Activated CD4-positive, alpha-beta T cell treated with anti-CD3 and anti-CD28 coated beads, Interleukin-2, amount 50 U/mL, for 24 hours (primary cell): ENCODE measurements at places on chromosomes 5 and 9.

DNA sequence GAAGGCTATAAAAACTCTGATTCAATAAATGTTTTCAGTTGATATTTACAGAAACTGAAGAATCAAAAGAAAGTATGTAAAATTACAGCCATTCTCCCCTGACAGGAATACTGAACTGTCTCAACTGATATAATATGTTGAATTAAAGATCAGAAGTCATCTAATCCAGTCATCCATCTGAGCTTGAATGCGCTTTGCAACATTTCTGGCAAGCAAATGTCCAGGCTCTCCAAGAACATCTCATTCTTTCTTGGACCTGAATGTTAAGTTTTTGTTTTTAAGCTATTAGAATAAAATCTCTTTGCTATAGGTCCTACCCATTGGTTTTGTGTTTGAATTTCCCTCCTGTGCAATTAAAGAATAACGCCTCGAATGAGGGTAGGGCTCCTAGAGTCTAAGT, 120.5 kb downstream of the MPDZ start:
- DNase-seq, result no peak

- no peak for DNase-seq
These were observed 9.7 kb upstream of the MEF2C start for GRCh38 chr5:88892669-88893068.

- DNase-seq, result no peak
These were observed 14.0 kb upstream of the TNIP1 start for GRCh38 chr5:151094852-151095245.

GRCh38 chr9:101618698-101619097, 23.9 kb upstream of the PPP3R2 start:
- no peak for DNase-seq

DNA sequence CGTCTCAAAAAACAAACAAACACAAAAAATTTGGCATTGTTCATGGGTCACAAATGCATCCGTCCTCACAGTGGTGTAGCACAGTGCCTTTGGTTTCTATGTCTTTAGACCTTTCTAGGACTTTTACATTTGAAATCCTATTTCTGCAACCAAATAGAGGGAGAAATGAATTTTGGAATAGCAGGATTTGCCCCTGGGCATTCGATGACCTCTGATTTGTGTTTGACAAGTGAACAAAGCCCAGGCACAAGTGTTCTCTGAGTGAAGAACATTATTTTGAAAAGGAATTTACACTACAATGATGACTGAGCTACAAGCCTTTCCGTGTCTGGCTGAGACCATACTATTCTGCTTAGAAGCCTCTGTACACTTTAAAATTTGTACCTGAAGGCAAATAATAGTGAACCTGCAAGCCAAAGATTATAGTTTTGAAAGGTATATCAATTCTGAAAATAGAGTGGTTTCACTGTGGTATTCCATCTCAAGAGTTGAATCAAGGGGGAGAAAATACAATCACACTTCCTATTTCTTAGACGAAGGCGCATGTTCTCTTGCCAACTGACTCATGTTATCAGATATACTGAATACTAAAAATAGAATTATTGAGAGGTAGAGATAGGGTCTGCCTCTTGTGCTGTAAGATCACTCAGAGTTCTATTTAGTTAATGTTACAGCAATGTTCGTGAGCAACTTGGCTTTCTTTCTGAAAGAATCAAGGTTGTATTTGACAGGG, 297.6 kb downstream of the KDM4C start:
- no peak for DNase-seq

DNA sequence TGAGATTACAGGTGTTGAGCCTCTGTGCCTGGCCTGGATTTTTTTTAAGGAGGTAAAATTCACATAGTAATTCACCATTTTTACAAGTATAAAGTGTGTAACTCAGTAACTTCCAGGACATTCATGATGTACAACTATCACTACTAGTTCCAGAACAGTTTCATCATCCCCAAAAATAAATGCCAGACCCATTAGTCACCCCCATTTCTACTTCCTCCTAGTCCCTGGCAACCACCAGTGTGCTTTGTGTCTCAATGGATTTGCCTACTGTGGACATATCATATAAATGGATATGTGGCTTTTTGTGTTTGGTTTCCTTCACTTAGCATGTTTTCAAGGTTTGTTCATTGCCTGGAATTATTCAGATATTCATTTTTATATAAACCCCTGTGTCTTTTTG, 72.5 kb upstream of the PANK3 start:
- DNase-seq, result no peak

DNA sequence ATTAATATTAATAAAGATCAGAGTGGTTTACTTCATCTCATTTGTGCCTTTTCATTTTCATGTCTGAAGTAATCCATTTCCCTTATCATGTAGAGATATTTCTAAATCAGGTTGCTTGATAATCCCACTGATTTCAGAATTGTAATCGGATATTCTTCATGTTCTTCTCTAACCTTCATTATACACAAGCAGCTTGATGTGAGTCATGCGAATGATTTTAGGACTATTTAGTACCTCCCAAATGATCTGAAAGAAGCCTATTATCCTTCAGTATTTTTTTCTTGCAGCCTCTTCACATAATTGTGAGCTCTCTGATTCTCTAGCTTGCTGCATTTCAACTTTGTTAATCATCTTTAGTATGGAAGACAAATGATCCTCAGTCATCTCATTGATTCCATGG, 182.0 kb downstream of the GIN1 start:
- no peak for DNase-seq

DNA sequence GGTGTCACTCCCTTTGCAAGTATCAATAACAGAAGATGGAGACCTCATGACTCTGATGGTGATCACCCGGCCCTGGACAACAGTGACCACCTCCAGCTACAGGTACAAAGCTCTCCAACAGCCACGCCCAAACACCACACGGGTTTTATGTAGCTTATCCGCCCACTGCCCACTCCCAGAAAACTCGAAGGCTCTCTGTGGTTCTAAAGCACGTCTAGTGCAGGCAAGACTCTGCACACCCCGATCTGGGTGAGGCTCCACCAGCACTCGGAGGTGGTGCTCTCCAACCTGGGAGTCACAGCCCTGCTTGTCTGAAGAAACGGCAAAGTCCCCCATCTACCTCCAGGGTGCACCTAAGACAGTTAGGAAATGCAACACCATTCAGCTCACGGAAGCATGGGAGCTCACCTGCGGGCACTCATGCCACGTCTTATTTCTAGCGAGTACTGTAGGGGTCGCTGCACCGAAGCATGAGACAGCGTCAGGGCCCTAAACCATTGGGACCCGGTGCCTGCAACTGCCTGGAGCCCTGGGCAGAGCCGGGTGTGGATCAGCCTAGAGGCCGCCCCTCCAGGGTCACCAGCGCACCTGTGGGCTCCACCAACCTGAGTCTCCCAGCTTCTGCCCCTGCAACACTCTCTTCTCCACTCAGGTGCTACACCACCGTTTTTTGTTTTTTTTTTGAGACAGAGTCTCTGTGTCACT, 58.1 kb upstream of the ZNF354A start:
- DNase-seq, result no peak

DNA sequence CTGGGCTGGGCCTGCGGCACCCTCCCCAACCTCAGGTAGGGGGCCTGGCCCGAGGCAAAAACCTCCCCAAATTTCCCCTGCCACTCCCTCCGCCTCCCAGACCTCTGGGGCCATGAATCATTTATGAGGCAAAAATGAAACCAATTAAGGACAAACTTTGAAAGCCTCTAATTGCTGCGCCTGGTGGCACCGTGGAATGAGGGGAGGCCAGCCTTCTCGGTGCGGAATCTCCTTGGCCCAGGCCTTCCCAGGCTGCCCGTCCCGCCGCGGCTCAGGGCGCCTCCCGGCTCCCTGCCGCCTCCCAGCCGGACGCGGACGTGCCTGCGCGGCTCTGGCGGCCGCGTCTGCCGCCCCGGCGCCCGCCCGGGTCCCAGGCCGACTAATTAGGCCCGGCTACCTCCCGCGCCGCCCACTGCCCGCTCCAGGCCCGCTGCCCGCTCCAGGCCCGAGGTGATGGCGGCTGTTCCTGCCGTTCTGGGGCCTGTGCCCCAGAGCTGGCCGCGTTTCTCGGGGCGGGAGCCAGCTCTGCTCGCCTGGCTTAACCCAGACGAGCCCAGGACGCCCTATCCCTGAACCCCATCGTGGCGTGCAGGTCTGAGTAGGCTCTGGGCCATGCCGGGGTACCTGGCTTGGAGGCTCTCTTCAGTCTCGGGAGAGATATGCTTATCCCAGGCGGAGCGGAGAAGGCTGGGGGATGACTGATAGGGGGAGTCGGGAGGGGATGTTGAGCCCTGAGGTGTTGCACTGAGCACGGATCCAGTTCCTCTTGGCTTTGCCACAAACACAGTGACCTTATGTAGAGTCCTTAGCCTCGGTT, 20.1 kb downstream of the CXXC5 start:
- DNase-seq, result no peak

- DNase-seq, result no peak
These were observed 88.7 kb upstream of the ASS1 start for GRCh38 chr9:130356033-130356432.

DNA sequence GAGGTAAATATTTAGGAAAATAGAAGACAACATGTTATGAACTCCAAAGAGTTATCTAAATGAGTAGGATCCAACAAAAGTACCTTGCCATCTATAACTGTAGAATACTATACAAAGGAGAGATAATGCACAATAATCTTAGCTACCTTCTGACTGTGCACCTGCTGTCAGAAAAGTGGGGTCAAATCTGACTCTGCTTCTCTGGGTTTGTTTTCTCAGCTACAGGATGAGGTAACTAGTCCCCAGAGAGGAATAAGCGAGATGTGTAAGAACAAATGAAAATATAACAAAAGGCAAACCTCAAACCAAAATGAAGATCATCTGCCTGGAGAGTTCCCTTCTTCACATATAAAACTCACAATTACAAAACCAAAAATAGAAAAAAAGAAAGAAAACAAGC, 204.8 kb downstream of the DCP2 start:
- no peak for DNase-seq

- no peak for DNase-seq
These were observed 29.2 kb downstream of the SUSD1 start for GRCh38 chr9:112145886-112146285.

GRCh38 chr5:103532086-103532734, 30.4 kb downstream of the NUDT12 start:
- no peak for DNase-seq

GRCh38 chr5:96053063-96053735, 91.5 kb upstream of the ELL2 start:
- no peak for DNase-seq

GRCh38 chr9:124296094-124296493, 38.3 kb downstream of the NEK6 start:
- no peak for DNase-seq

GRCh38 chr5:133635051-133635450, 22.7 kb upstream of the FSTL4 start:
- DNase-seq, result no peak

DNA sequence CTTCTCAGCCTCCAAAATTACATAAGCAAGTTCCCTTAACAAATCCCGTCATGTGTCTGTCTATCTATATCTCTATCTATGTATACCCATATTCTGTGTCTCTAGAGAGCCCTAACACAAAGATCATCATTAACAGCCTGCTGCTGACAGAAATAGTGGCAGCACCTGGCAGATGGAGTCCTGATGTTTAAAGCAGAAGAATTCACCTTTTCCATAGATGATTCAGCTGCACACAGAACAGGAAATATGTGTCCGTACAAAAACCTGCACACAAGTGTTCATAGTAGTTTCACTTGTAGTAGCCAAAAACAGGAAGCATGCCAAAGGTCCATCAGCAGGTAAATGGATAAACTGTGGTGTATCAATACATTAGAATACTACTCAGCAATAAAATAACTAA, 45.0 kb upstream of the ACO1 start:
- DNase-seq, result no peak

GRCh38 chr9:113205861-113206260, 15.2 kb downstream of the FKBP15 start:
- DNase-seq, result no peak

- no peak for DNase-seq
These were observed 35.5 kb upstream of the EMB start for GRCh38 chr5:50476549-50476948.

DNA sequence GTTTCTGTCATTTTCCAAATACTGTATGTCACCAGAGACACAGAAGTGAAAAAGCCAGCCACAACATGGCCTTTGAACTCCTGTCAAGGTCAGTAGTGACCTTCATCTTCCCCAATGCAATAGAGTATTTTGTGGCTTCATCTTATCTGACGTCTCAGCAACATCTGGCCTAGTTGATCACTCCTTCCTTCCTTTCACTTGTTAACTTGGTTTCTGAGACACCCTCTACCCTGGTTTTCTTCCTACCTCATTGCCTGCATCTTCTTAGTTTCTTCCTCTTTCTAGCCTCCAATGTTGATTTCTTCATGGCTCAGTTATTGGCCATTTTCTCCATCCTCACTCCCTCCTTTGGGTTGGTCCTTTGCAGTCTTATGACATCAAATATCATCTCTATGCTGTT, 36.3 kb downstream of the GLIS3 start:
- DNase-seq, result no peak

GRCh38 chr9:742104-742503, 99.4 kb upstream of the DMRT1 start:
- no peak for DNase-seq
